ENCODE measurements at places on chromosomes 2 and 18.

DNA sequence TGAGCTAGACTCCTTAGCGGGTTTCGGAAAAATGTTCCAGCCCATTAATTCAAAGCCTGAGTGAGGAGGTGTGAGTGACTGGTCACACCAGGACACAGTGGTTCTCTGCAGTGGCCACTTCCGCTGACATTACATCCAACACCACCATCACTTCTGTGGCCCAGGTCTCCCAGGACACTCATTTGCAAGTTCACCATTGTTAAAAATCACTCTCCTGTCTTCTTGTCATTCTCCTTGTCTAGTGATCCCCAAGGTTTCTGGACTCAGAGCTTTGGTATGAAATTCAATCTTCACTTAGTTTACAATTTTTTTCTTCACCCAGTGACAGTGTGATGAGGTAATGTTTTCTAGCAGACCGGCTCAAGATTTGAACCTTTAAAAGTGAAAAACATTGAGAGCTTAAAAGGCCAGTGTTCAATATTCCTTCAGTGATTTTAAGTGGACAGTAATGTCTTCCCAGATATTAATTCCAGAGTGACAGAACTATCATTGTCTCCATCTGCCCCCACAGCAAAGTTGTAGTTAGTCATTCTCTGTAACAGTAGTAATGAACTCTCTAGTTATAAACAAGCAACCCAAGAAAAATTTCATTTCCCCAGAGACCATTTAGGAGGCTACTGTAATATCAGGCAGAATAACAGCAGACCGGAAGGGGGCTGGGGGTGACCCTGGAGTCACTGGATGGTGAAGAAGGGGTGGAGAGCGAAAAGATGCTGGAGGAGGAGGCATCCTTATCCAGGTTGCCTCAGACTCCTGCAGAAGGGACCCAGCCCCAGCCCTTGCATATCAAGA is 164.9 kb downstream of the GFPT1 start:
- DNase-seq: no peak

DNA sequence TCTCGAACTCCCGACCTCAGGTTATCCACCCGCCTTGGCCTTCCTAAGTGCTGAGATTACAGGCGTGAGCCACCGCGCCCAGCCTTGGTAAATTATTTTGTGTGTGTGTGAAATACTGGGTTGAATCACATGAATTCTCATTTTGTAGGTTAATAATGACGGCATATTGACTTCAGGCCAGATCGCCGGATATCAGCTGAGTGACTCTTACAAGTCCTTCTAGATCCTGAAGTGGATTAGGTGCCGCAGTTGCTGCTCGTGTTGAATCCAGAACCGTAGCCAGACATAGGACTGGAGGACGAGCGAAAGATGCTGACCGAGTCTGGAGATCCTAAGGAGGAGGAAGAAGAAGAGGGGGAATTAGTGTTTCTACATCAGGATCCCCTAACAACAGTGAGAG is 12.2 kb upstream of the KIF3C start:
- no peak for DNase-seq

GRCh38 chr2:50930726-50931125 is 101.2 kb downstream of the NRXN1 start:
- no peak for DNase-seq

GRCh38 chr2:46326231-46326980 is 29.2 kb downstream of the EPAS1 start:
- no peak for DNase-seq

- no peak for DNase-seq
Measured at GRCh38 chr2:181877181-181877664, 14.3 kb upstream of the ITPRID2 start.

DNA sequence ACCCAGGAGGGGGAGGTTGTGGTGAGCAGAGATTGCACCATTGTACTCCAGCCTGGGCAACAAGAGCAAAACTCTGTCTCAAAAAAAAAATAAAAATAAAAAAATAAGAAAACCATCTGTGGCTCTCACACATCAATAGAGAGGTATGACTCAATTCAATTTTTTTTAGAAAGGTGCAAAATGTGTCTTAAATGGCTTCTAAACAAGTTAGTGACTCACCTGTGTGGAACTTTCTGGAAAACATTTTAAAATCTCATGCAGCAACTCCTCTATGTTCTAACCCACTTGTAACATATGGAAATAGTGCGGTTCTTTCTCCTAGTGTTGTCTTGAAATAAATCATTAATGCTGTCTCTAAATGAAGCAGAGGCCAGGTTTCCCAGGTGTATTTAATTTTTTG is 10.7 kb upstream of the SULT1C4 start:
- no peak for DNase-seq

DNA sequence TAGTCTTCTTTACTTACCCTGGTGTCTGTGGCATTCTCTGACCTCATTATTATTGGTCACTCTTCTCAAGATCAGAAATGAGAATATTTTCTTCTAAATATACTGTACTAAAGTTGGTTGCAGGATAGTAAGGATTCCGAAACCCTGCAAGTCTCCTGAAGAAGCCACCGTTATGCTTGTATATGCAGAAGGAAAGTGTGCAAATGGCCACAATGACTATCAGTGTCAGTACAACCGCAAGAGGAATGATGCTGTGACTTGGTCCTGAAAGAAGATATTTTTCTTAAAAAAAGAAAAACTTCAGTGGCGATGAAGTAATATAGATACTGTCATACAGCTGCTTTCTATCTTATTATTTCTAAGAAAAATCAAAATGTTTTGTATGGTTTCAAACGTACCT is 120.7 kb downstream of the PLA2R1 start:
- DNase-seq: no peak

DNA sequence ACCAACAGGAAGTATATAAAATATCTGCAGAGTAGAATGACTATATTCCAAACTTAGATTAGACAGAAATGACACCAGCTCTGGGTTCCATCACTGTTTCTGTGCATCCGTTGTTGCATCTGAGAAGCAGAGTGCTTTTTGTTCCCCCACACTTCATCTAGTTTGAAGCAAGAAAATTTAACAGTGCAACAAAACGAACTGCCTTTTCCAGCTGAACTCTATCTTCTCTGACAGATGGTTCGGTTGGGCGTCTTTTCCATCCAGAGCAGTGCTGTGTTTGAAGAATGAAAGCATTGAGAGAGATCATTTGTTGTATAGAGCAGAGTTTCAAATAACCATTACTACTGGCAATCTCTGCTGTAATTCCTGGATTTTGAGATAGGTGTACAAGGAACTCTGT is 757.5 kb downstream of the DPP10 start:
- DNase-seq: no peak

GRCh38 chr2:42368817-42369531 is 8.0 kb upstream of the COX7A2L start:
- DNase-seq: no peak
